ENCODE measurements at places on chromosomes 1 and 21.

GRCh38 chr1:187047298-187047697, 218.5 kb downstream of the PLA2G4A start:
- no peak for DNase-seq

DNA sequence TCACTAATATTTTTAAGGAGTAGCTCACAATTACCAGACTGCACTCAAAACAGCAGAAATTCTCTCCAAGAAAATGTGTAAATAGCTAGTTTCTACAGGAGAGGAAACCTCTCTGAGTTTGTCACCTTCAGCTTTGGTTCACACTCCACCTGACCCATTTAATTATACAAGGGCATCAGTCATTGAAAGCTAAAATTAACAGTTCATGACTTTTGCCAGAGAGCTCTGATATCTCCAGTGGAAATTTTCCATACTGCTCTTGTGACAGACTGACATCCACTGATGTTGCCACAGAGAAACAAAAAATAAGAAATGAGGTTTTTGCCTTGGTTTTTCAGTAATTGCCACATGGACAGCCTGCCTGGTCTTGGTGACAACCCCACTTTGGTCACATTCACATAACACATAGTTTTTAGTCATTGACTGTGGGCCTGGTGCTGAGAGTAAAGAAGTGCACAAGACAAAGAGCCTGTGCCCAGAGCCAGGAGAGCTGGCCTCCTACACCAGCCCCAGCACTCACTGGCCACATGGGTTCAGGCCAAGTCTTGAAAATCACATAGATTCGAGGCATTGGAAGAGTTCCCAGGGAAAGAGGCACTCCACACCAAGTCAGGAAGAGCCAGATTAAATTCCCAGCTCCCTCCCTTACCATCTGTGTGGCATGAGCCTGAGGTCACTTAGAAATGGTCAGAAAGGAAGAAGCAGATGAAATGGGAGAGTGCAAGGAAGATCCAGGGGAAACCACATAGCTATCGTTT, 13.8 kb upstream of the SIM2 start:
- no peak for DNase-seq

- DNase-seq = no peak
These were observed 17.3 kb downstream of the CD58 start for GRCh38 chr1:116553386-116554115.

- no peak for DNase-seq
These were observed 225.1 kb downstream of the PLA2G4A start for GRCh38 chr1:187053876-187054275.

DNA sequence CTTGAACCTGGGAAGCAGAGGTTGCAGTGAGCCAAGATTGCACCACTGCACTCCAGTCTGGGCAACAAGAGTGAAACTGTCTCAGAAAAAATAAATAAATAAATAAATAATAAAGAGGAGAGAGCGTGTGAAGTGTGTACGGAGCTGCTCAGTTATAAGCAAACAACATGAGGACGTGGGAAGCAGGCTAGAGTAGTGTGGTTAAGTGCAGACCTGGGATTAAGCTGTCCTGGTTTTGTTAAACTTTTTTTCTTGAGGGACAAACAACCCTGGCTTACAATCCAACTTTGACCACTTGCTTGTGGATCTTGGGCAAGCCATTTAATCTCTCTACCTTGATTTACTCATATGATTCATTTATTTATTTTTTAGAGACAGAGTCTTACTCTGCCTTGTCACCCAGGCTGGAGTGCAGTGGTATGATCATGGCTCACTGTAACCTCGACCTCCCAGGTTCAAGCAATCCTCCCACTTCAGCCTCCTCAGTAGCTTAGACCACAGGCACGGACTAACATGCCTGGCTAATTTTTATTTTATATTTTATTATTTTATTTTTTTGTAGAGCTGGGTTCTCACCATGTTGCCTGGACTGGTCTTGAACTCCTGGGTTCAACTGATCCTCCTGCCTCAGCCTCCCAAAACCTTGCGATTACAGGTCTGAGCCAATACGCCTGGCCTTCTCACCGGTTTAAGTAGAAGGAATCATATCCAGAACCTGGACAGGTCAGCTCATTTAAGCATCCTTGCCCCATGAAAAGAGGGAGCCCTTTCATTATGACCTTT, 52.7 kb downstream of the RPS6KA1 start:
- DNase-seq = no peak

DNA sequence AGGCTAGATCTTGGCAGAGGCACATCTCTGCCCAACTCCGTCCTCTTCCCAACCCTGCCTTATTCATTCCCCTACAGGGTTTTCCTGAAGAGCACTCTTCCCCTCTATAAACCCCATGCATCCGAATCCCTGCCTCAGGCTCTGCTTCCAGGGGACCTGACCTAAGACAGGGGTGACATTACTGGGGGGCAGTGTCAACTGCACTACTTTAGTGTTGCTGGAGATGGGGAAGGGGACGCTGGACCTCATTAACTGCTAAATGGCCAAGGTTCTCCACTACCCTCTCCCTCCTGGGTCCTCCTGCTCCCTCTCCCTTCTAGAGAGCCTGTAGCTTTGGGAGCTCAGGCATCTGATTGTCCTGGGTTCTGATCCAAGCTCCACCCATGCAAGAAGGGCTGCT, 126.2 kb downstream of the GRIK3 start:
- DNase-seq = no peak

DNA sequence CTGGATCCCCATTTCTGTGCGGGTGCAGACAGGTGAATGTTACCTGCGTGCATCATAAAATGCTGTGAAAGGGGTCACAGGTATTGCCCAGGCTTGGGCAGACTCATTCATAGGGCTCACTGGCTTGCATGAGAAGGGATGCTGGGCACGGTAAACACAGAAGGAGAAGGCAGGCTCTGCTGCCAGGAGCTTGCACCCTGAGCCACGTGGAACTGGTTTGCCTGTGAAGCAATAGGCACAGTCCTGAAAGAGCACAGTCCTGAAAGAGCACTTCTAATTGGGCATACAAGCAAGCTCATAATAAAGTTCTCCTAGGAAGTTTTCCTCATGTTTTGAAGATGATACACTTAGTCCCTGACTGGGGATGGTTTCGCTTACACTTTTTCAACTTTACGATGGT, 40.9 kb downstream of the GALNT2 start:
- DNase-seq = no peak

DNA sequence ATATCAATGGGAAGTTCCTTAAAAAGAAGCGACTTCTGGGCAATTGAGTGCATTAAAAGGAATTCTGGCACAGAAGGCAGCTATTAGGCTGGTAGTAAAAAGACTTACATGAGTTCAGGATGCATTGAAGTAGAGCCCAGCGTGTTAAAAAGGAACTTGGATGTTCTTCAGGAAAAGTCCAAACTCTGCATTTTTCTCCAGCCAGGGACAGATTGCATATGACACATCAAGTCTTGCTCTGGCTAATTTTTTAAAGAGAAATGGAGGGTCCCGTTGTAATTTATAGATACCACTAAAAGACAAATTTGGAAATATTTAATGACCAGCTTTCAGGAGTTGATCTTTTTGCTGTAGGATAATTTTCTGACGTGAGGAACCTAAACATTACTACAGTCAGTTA, 1.2 kb downstream of the TPRG1L start:
- no peak for DNase-seq

DNA sequence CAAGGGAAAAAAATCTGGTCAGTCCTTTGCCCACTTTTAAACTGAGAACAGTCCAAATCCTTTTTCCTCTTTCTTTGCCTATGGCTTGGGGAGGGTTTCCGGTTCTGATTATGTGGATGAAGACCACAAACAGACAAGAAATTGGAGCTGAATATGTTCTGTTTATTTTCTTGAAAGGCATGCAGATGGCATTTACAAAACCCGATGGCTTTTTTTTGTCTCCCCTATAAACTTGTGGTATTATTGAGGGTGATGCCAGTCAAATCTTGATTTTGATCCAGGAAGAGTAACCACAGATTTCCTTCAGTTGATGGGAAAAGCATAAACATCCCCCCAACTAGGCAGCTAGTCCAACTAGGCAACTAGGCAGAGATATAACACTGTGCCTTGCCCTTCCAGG, 38.9 kb downstream of the PLPP3 start:
- DNase-seq = no peak

- no peak for DNase-seq
These were observed 57.7 kb downstream of the DDR2 start for GRCh38 chr1:162689745-162690671.

GRCh38 chr21:44354001-44354405, 582 bp downstream of the TRPM2 start:
- no peak for DNase-seq

DNA sequence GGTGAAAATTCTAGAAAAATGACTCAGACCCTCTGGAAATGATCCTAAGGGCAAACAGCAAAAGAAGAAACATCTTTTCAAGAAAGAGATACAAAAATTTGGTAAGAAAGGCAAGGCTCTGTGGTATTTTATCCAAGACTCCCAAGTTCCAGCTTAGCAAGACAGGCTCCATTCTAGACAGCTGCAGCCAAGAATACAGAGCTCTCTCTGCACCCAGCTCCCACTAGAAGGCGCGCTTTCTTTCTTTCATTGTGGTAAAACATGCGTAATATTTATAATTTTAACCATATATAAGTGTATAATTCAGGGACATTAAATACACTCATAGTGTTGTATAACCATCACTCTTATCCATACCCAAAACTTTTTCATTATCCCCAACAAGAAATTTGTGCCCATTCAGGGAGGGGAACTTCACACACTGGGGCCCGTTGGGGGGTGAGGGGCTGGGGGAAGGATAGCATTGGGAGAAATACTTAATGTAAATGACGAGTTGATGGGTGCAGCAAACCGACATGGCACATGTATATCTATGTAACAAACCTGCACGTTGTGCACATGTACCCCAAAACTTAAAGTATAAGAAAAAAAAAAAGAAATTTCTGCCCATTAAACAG, 2.2 kb upstream of the HFM1 start:
- no peak for DNase-seq

- no peak for DNase-seq
These were observed 8.6 kb upstream of the CNIH3 start for GRCh38 chr1:224607188-224608148.

- DNase-seq = no peak
These were observed 69.5 kb downstream of the DDX20 start for GRCh38 chr1:111825217-111825616.

GRCh38 chr1:241308471-241308870, 48.5 kb downstream of the RGS7 start:
- DNase-seq = no peak

GRCh38 chr1:5721634-5722215, 270.5 kb downstream of the NPHP4 start:
- DNase-seq = no peak

GRCh38 chr1:85199667-85200462, 951 bp downstream of the SYDE2 start:
- no peak for DNase-seq

DNA sequence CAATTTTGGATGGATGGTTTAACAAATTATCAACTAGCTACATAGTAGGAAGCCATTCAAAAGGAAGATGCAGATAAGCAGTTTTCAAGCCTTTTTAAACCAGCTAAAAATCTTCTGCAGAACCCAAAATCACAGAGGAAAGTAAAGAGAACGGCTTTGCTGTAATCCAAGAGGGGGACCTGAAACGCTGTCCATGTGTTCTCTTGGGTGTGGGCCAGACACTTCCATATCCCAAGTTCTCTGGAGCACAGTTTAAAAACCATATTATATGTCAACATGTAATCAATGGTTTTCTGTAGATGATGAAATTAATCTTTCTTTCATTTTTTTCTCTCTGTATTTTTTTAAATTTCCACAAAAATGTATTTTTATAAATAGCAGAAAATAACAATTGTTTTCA, 90.5 kb downstream of the SELENOF start:
- DNase-seq = no peak

DNA sequence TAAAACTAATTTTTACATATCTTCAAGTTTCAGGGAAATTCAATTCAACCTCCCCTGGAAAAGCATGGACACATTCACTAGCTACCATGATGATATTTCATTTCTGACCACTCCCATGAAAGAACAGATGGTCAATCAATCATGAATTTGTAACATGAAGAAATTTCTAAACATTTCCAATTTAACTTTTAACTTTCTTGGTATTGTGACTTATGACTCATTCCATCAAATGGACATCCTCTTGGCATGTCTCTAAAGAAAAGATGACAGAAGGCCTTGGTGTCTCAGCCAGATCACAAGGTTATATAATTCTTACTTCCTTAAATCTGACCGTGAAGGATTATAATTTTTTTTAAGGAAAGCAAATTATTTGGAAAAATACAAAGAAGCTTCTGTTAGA, 10.5 kb upstream of the MCOLN3 start:
- DNase-seq = no peak

DNA sequence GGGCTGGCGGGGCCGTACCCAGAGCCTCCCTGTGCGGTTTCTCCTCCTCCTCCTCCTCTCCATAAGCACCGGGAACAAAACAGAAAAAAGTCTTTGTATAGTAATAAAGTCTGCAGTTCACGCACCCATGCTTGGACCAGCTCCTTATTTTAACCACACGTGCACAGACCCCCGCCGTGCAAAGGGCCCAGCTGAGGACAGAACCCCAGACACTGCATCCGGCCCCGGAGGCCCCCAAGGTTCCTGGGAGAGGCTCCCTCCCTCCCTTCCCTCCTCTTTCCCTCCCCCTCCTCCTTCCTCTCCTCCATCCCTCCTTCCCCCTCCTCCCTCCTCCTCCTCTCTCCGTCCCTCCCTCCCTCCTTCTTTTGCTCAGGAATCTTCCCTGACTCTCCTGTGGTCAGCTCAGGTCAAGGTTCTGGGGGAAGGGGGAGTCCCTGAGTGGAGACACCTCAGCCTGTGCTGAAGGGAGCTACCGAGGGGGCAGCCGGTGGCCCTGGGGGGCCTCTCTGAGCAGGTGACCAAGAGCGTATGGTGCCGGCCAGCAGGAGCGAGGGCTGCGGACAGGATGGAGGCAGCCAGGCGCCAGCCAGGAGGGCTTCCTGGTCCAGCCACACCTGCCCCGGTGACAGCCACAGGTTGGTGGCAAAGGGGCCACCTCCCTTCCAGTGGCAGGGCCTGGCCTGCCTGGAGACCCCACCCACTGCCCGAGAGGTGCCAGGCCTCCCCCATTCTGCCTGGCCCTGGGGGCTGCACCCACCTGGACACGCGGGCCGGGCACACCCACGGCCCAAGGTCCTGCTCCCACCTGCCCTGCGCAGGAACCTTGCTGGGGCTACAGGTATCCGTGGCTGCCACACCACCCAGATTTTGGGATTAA, 3.2 kb upstream of the TTLL10 start:
- DNase-seq = no peak

- no peak for DNase-seq
These were observed 28.6 kb upstream of the AVPR1B start for GRCh38 chr1:206145771-206146290.

GRCh38 chr1:33143698-33144097, 38.1 kb downstream of the TRIM62 start:
- no peak for DNase-seq

DNA sequence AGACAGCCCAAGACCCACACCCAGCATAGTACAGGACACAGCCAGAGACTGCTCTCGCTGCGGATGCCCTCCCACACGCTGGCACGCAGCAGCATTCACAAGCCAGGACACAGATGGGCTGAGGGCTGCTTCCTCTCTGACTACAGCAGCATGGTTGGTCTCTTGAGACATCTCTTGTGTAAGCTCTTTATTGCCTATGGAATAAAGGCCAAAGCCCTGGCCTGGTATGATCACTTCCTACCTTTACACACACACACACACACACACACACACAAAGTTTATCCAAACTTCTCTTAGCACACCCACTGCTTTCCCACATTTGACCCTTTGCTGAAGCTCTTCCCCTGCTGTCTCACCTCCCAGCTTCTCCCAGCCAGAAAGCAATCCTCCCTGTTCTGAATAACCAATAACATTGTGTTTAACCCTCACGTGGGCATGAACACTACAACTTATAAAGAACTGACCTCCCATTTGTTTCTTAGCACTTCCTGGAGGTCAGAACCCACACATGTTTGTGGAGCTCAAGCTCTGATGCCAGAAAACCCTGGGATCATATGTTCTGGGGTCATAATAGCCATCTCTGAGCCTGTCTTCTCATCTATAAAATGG, 1.2 kb upstream of the LUZP1 start:
- peak; percentile 46 for DNase-seq
